ENCODE measurements at places on chromosomes 1 and 21.

DNA sequence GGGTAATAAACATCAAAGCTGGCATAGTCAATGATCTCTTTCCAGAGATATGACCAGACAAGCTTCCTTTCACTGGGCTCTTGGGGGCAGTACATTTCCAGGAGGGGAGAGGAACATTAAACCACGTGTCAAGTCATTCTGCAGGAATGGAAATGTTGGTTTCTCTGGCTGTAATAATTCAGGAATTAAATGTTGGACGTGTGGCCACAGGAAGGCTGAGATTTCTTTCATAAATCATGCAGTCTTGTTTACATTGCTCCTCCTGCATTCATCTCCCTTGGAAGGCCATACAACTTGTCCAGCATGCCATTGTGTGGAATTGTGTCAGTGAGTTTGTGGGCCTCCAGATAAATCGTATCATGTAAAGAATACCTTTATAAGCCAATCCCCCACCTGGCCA is 259.2 kb downstream of the ADGRL2 start:
- no peak for DNase-seq

DNA sequence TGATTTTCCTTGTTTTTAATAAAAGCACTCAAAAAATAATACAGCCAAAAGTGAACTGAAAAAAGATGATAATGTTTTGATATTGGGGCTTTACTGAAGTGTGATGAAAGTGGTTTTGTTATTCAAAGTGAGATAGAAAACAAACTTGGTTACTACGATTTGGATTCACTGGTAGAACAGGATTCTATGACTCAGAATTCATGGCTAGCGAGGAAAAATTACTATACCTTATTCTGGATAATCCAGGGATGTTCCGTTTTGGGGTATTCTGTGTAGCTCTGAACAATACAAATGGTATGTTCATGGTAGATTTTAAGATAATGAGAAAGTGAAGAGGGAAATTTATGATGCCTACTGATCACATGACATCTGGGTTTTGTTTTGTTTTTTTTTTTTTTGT is 117.7 kb downstream of the NRDC start:
- DNase-seq: no peak

- peak; percentile 5 for DNase-seq
Observed at GRCh38 chr1:157363660-157364140, 188.6 kb downstream of the FCRL5 start.

GRCh38 chr1:15680561-15681348 is 3.4 kb upstream of the PLEKHM2 start:
- no peak for DNase-seq

DNA sequence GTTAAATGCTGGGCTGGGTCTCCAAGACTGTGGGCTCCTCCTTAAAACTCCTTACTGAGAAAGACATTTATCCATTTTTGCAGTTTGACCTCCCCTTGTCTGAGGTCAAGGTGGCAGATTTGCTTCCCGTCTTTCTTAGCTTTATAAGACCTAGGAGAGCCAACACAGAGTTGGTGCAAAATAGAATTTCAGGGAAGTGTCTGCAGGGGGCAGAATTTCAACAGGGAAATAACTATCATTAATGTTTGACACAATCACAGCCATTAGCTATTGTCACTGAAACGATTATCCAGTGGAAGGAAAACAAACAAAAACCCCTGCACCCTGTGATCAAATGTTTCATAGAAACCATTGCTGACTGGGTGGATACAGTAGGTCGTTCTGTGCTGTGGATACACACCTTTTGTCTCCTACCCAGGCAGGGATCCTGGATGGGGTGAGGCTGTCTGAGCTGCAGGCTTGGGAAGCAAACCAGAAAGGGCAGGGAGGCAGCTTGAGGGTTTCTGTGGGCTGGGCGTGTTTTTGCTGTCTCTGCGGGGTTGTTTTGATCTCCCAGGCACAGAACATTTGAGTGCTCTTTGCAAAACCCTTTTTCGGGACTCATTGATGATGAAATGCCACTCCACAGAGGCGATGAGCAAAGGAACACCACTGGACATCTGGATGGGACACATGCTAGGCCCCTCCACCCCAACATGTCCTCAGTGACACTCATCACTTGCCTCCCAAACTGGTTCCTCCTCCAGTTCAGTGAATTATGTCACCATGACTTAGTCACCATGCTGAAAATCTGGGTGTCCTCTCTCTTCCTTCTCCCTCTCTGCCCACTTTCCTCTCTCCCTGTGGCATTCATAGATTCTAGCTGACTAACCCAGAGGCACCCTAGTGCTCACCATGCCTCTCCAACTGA is 94.2 kb upstream of the SERBP1 start:
- DNase-seq: no peak

GRCh38 chr1:153670257-153670858 is 435 bp downstream of the ILF2 start:
- DNase-seq: no peak

DNA sequence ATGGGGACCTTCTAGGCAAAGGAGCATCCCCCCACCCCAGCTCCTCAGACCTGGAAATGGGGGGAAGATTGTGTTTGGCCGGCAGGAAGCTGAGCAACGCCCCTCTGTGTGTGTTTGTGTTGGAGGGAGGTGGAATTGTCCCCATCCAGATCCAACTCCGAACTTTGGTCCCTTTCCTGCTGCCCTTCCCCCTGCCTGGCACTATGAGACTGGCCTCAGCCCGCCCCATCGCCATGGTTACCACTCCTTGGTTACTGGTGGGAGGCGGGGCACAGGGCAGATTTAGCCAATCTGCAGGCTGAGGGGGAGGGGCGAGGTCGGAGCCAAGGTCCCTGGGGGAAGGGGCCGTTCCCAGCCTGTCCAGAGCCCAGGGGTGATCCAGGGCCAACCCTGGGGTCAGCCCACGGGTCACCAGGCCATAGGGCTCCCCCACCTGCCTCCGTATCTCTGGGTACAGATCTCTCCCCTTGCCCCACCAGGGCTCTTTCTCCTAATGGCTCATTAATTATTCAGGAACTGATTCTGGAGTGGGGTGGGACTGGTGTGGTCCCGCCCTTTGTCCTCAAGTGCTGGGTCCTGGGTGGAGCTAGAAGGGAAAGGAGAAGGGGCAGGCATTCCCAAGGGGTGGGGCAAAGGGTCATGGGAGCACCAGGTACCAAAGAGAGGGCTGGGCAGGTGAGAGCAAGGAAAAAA is 15.2 kb downstream of the PTPRF start:
- no peak for DNase-seq

DNA sequence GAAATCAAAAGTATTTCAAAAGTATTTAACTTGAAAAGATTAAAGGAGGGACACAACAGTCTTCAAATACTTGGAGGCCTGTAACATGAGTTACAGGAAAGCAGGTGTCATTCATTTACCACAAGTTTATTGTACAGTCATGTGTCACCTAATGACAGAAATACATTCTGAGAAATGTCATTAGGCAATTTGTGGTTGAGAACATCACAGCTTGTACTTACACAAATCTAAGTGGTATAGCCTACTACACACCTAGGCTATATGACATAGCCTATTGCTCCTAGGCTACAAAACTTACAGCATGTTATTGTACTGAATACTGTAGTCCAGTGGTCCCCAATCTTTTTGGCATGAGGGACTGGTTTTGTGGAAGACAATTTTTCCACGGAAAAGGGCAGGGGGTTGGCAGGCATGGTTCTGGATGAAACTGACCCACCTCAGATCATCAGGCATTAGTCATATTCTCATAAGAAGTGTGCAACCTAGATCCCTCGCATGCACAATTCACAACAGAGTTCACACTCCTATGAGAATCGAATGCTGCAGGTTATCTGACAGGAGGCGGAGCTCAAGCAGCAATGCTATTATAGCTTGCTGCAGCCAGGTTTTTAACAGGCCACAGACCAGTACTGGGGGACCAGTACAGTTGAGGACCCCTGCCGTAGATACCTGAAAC is 25.0 kb upstream of the PHTF1 start:
- DNase-seq: peak; percentile 48

GRCh38 chr1:184745110-184745509 is 9.5 kb downstream of the EDEM3 start:
- DNase-seq: no peak

GRCh38 chr1:100130552-100131077 is 2.1 kb downstream of the SASS6 start:
- DNase-seq: no peak

- no peak for DNase-seq
Observed at GRCh38 chr1:220786337-220787068, at the start of gene MTARC1. Gene MTARC1 (plus strand): TSS chr1:220786913. CDS start chr1:220786945, 32 bp downstream.

DNA sequence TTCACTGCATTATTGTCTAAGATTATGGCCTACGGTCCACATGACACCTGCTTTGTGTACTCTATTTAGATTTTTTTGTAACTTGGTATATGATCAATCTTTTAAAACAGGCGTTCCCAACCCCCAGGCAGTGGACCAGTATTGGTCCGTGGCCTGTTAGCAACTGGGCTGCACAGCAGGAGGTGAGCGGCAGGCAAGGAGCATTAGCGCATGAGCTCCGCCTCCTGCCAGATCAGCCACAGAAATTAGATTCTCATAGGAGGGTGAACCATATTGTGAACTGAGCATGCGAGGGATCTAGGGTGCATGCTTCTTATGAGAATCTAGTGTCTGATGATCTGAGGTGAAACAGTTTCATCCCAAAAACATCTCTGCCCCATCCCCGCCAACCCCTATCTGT is 228.4 kb upstream of the NR5A2 start:
- DNase-seq: no peak

GRCh38 chr1:2928366-2929325 is 92.6 kb upstream of the ACTRT2 start:
- DNase-seq: no peak

DNA sequence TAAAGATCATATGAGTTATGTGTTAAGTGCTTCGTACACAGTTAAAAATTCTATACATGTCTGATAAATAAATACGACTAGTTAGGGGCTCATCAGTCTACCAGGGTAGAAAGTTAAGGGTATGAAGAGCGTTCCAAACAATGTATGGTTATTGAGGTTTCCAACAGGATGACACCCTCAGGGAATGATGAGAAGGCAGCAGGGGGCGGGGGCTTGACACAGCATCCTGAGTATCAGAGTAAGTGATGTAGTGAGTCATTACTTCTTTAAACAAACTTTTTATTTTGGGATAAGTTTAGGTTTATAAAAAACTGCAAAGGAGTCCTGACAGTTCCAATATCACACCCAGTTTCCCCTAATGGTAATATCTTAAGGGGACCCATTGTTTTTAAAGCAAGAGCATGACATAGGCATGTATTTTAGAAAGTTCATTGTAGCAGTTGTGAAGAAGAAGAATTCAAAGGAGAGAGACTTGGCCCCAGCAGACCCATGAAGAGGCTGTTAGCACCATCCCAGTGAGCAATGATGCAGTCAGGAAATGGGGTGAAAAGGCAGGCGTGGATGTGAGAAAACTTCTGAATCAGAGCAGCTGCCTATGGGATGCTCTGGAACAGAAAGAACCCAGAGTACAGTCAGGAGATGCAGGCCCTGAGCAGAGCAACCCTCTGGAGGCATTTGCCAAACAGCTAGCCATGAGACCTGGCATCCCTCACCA is 15.0 kb upstream of the PSMB2 start:
- no peak for DNase-seq

- peak; percentile 39 for DNase-seq
Observed at GRCh38 chr1:87404296-87404695, 75.6 kb downstream of the LMO4 start.

DNA sequence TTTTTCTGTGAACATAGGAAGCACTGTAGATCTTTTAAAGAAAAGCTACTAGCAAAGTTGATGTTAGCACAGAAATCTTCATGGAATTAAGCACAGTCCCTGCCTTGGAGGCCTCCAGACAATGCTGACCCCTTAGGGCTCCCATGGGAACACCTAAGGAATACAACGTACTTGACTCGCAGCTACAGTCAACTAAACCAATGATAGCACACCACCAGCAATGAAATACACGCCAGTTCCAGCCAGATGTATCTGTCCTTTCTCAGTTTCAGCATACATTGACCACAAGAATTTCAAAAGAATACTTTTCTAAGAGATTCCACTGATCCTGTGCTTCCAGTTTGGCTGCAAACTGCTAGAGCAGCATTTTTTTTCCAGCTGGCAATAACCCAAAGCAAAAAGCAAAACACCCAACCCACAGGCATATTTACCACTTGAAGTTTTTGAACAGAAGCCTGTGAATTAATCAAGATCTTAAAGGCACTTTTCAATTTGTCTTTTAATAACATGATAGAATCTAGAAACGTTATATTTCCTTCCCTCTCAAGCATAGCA is 42.8 kb upstream of the KRTAP11-1 start:
- no peak for DNase-seq

DNA sequence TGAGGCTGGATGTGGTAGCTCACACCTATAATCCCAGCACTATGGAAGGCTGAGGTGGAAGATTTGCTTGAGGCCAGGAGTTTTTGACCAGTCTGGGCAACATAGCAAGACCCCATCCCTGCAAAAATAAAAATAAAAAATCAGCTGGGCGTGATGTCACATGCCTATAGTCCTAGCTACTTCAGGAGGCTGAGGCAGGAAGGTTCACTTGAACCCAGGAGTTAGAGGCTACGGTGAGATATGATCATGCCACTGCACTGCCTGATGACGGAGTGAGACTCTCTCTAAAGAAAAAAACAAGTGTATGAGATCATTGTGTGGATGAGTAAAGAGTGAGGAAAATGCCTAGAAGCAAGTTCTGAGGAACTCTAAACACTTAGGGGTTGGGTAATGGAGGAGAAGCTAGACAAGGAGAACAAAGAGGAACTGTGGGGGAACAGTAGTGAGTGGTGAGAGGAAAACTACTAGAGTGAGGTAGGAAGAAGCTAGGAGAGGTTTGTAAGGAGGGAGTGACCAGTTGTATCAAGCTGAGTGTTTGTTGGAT is 17.0 kb downstream of the CLIC4 start:
- no peak for DNase-seq

GRCh38 chr1:31562707-31563360 is 13.5 kb upstream of the TINAGL1 start:
- DNase-seq: no peak

GRCh38 chr21:36705679-36706481 is 7.0 kb downstream of the SIM2 start:
- no peak for DNase-seq
